ENCODE measurements at places on chromosomes 7 and 10.

DNA sequence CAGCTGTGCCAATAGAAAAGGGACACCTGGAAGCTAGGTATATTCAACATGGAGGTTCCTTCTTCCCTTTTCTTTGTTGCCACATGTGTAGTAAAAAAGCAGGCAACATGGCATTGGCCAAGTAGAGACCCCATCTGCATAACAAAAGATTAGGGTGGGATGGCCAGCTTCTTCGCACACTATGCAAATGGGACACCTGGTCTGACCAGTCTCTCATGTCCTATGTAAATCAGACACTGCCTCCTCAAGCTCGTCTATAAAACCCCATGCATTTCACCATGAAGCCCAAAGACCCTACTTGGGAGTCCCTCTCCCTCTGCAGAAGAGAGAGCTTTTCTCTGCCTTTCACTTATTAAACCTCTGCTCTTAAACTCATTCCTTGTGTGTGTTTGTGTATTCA, 53.9 kb downstream of the MYL10 start:
- no peak for DNase-seq

GRCh38 chr7:6501586-6502564, 49.4 kb downstream of the GRID2IP start:
- no peak for DNase-seq

DNA sequence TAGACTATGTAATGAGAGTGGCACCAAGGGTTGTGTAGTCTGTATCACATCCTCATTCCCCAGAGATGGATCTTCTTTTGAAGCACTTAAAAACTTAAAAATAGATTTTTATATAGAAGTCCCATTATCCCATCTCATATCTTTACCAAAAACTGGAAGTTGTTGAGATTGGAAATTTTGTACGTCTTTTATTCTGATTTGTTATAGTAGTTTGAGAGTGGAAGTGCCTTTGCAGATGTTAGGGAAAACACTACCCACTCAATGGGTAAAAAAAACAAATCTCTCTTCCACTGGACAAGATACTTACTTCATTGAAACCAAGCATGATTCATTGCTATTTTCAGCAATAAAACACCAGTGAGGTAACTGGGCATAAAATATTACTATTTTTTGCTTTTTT, 184.4 kb downstream of the MACC1 start:
- DNase-seq = no peak

DNA sequence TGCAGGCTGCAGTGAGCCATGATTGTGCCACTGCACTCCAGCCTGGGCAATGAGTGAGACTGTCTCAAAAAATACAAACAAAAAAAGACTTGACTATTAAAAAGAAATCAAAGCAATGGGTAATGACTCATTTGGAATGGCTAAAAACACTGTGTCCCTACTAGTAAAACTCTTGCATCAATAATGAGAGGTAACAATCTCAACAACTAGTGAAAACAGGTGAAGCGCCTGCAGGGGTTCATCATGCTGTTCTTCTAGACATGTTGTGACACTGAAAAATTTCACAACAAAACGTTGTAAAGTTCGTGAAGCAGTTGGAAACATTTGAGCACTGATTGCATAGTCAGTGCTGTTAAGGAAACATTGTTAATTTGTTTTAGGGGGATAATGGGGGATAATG, 26.9 kb upstream of the SLC29A4 start:
- DNase-seq = no peak

DNA sequence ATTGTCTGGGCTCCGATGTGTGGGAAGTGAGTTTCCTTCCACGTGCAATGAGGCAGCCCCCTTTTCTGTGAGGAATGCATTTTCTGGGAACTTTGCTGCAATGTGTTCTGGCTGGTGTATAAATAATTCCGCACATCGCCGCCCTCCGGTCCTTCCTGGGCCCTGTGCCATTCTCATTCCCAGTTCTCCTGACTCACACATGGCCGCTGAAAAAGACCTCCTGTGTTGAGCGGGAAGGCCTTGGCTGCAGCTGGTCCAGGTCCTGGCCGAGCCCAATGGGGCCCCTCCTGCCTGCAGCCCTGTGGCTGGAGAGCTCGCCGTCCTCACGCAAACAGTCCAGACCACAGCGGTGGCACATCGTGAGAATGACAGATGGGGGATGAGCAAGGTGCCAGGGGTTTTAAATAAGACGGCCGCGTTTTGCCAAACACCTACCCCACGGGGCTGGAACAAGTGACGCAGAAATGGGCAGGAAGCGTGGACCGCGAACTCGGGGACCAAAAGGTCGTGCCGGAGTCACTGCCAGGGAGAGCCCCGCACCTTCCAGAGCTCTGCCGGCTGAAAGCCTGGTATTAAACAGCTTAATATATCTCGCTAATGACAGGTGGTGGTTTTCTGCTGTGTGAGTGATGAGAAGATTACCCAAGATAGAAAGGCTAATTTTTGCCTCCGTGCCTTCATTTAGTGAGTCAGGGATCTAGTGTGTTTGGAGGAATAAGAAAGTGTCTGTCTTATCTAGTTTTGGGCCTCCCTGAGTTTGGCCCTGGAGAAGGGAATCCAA, 37.0 kb downstream of the FAM20C start:
- DNase-seq = no peak

- DNase-seq = no peak
These were observed 152.7 kb downstream of the SKIDA1 start for GRCh38 chr10:21372651-21373410.

DNA sequence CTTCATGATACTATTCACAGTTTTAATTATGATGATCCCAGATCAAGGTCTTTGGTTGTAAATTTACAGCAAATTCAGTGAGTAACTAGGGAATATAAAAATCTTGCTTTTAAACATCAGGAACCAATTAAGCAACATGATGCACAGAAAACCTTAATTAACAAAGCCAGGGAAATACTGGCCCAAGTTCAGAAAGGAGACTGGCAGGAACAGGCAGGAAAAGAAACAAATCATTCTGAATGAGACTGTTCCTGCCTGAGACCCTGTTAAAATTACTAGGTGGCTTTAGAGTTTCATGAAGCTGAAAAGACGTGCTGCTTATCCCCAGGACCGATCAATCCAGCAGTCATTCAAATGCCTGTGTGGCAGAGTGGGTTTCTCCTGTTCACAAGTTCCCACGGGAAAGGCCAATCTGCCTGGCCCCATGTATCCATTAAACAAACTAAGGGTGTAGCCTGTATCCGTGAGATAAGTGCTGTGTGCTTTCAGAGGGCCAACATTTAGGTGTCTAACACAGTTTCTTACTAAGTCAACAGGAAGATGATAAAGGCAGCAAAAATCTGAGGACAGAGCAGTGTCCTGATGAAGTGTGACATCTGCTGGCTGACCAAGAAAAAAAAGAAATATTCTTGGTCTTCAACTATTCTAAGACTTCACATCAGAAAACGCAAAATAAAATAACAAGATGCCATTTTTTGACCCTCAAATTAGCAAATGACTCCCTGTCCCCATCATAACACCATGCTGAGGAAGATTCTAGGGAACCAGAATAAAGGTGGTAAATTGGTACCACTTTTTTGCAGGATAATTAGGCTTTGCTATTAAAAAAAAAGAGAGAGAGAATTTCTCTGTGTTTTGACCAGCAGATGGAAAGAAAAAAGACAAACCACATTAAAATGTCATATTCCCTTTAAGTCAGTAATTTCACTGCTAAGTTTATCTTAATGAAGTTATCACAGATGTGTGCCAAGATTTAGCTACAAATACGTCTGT, 34.2 kb downstream of the PUS7 start:
- peak; percentile 13 for DNase-seq

- no peak for DNase-seq
These were observed 175.3 kb upstream of the TARP start for GRCh38 chr7:38448584-38449234.

- DNase-seq = no peak
These were observed 54.9 kb downstream of the PTEN start for GRCh38 chr10:87918254-87918859.

GRCh38 chr10:44850356-44850934, 60.7 kb upstream of the TMEM72 start:
- no peak for DNase-seq

DNA sequence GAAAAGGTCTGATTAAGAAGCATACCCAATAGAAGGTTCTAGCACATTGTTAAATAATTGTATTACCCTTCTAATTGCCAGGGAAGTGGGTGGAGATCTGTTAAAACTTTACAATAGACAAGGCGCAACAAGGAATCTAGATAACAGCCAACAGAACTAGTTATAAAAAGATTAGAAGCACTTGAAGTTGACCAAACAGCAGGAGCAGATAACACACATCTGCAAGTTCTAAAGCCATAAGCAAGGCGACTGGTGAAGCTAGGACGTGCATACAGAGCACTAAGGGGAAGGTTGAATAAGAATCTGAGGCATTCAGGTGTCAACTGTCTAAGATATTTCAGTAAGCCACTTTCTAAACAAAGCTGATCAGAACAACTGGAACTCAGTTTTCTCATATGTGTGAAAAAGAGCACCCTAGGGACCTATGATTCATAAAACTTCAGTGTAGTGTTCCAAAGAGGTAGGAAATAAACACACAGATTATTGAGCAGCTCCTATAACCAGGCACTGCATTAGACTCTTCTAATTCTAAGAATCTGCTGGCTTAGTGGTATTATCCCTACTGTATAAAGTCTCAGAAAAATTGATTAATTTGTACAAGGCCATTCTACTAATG, 111.2 kb downstream of the SAMD9 start:
- no peak for DNase-seq

- no peak for DNase-seq
These were observed 2.0 kb upstream of the WBP1L start for GRCh38 chr10:102741726-102742237.

DNA sequence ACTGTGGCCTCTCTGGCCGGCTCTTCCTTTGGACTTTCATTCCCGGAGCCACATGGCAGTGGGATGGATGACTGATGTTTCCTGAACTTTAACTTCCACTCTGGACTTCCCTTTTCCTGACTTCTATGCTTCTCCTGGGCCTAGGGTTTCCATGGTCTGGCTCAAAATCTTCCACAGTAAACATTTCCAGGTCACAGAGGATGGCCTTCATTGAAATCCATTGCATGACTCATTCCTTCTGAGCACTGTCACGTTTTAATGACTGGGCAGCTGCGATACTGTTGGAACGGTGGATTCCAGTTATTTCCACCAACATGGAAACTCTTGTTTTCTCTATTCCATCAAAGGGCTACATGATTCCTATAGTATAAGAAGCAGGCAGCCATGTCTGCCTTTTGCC, 24.4 kb upstream of the ZNF273 start:
- no peak for DNase-seq

DNA sequence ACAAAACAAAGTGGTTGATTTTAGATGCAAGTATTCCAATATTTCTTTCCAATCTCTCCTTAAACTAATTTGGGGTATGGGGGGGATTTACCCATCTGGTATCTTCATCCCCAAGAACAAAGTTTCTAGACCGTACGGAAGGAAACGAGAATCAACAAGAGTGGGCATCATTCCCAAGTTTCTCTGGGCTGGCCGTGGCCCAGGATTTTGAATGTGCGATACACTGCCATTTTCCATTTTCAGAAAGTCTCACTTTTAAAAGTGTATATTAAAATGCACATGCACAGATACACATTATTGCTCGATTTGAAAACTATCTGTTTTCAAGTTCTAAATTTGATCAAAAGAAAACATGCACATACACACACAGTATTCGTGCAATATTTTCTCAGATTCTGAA, 234.5 kb downstream of the CHCHD3 start:
- no peak for DNase-seq

DNA sequence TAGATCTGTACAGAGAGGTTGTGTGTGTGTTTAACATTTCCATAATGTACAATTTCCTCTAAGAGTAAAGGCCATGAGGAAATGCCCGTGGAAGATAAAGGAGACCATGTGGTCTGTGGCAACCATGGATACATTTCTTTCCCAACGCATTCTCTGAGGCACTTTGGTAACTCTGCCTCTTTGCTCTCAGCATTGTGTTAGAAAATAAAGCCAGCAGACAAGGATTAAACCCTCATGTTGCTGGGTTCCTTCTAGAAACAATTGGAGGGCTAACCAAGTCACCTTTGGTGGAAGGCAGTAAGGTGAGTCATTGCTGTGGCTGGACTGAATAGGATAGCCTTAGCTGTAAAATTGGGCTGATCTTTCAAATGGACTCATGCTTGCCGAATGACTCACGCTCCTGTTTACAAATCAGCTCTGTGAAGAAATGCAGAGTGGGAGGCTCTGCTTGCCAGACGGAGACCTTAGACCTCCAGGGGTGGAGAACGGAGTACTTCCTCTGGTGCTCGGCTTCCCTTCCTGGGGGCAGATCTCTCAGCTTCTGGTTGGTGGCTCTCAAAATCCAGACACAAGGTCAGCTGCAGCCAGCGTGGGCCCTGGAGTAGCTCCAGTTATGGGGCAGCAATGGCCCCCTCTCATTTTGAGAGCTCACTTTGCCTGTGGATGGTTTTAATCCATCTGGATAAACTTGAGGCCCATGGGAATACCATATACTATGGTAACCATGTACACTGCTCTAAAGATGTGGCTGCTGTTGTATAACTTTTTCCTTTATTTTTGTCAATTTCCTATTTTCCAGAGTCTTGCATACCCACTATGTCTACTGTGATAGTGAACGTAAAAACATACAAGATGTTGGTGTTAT, 137.3 kb downstream of the TCF7L2 start:
- DNase-seq = peak; percentile 46

DNA sequence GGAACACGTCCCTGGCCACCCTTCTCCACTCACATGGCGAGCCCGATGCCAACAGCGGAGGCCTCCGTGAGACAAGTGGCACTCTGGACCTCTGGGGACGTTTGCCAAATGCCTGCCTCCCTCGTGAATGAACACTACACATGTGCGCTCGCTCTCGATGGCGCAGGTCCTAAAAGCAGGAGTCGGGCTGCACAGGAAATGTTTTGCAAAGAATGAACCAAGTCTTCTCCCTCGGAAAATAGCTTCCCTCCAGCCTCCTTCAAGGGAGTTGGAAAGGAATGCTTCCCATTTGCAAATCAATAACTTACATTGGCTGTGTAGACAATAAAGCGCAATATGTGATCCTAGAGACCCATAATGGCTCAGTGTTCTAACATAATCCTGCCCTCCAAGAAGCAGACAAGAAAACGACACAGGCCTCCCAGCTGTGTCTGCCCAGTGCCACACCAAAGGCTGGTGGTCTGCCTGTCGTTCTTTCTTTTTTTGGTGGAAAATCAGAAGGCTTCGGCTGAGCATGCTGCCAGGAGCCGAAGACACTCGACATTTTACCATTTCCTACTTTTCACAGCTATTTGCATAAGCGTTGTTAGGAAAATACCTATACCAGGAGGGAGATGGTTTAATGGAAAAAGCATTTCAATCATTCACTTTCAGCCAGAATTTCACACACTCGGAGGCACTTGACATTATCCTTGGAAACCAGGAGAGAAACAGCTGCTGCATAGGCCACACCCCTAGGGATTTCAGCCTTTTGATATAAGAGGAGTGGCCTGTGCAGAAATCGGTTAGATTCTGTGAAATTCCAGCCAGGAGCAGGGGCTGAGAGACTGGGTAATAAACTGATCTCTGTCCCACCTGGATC, 38.4 kb downstream of the ATXN7L1 start:
- no peak for DNase-seq

DNA sequence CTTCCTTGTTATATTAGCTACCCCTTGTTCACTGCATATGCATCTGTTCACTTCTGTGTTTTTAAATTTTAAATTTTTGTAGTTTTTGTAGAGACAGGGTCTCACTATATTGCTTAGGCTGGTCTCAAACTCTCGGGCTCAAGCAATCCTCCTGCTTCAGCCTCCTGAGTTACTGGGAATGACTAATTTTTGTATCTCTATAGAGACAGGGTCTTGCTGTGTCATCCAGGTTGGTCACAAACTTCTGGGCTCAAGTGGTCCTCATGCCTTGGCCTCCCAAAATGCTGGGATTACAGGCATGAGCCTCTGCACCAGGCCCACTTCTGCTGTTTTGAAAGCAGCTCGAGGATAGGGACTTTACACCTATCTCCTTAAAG, 64.6 kb downstream of the PRTFDC1 start:
- DNase-seq = no peak

GRCh38 chr10:45456233-45456632, 82.2 kb downstream of the ALOX5 start:
- no peak for DNase-seq
